GF-D8 (cell line): ENCODE measurements at places on chromosomes 7 and 10.
A peak's percentile ranks its signal among the peaks of the same experiment; 100 is the strongest.

DNA sequence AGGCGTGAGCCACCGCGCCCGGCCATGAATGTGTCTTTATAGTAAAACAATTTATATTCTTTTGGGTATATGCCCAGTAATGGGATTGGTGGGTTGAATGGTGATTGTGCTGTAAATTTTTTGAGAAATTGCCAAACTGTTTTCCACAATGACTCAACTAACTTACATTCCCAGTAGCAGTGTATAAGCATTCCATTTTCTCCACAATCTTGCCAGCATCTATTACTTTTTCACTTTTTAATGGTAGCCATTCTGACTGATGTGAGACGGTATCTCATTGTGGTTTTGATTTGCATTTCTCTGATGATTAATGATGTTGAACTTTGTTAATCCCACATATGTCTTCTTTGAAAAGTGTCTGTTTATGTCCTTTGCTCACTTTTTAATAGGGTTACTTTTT, 1187.9 kb downstream of the XPNPEP1 start:
- DNase-seq = no peak

GRCh38 chr10:14016011-14016536, 314.6 kb downstream of the FRMD4A start:
- no peak for DNase-seq

GRCh38 chr7:149060156-149060555, 30.4 kb downstream of the ZNF786 start:
- DNase-seq = no peak

- DNase-seq = no peak
Measured at GRCh38 chr10:86942441-86943315, 14.7 kb downstream of the MMRN2 start.

- peak; percentile 44 for DNase-seq
Measured at GRCh38 chr10:29957907-29958331, 101.5 kb downstream of the JCAD start.

- no peak for DNase-seq
Measured at GRCh38 chr7:94396596-94396995, 1.9 kb downstream of the COL1A2 start.
